Activated CD8-positive, alpha-beta memory T cell treated with anti-CD3 and anti-CD28 coated beads, Interleukin-2, amount 10 ng/mL, durations not matched to agents 7 days and 5 days (primary cell): ENCODE measurements at places on chromosomes 13 and 19.

DNA sequence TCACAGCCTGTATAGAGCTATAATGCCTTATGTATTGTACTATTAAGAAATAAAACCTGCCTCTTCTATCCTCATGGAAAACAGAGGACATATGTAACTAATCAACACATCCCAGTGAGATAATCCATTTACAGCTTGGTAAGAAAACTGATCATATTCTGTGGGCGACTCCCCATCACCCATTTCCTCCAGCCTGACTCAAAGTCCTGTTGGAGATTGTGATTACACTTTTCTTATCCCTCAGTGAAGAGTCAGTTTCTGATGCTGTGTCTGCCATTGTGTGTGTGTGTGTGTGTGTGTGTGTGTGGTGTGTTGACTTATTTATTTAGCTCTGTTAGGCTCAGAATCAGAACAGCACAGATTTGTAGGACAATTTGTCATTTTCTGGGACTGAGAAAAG is 212.8 kb downstream of the FGF9 start:
- DNase-seq: no peak

- no peak for DNase-seq
Measured at GRCh38 chr13:91572439-91572838, 174.0 kb downstream of the GPC5 start.

DNA sequence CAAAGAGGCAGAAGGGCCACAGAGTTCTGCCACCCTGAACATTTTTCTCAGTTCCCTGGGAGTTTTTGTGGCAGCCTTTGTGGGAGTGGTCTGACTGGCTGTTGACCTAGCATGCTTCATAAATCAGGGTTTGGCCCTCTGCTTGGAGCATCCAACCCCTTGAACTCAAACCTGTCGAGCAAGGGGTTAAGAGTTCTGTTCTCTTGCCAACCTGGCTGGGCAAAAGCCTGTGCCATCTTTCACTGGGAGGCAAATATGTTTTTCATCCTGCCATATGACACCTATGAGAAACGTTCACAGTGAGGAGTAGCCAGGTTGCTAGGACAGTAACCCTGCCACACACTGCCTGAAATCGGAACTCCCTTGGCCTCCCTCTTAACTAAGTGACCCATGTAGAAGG is 7.7 kb upstream of the TEX26 start:
- no peak for DNase-seq

DNA sequence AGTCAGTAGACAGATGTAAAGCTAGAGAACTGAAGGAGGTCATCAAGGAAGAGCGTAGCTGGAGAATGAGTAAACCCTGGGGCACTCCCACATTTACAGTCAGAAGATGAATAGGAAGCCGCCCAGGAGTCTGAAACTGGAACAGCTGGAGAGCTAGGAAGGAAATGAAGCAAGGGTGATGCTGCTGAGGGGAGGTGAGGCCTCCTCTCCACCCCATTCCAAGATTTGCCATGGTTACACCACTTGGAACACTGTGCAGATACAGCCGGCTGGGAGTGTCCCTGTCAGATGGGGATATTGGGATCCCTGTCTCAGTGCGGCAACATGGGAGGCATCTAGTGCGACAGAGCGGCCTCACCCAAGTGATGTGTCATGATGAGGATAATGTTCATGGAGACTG is 51.8 kb upstream of the GPI start:
- DNase-seq: no peak

- no peak for DNase-seq
Measured at GRCh38 chr13:52845334-52845761, 3.1 kb downstream of the PCDH8 start.

GRCh38 chr19:2260341-2260805 is 4.2 kb upstream of the JSRP1 start:
- DNase-seq: no peak

DNA sequence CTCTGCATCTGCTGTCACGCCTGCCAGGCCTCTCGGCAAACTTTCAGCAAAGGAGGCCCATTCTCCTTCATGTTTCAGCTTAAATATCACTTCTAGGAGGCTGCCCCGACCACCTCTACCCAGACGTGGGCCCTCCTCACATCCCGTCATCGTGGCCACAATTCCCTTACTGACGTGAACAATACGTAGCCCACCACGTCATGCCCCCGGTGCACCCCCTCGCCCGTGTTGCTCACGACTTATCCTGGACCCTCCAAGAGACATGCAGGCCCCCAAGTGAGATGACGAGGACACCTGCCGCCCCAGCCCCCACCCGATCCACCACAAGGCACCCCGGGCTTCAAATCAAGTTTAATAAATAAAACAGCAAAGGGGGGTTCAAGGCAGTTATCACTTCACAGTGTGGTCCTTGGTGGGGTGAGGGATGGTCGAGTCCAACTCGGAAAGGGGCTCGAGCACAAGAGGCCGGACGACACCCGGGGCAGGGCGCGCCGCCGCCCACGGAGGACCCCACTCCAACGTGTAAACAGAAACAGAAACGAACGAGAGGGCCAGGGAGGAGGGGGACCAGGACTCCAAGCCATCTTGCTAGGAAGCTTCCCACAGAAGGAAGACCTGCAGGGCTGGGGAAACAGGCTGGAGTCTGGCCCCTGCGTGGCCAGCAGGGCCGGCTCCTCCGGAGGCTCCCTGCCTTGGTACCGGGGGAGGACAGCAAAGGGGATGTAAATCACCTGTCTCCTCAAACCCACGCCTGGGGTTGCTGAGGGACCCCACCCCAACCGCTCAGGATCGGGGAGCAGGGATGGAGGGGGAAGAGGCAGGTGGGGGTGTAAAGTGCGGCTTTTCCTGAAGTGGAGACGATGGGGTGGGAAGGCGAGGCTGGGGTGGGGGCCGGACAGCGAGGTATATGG is 14.3 kb upstream of the PLPP2 start:
- no peak for DNase-seq

GRCh38 chr13:79522583-79522982 is 41.6 kb downstream of the NDFIP2 start:
- peak; percentile 85 for DNase-seq

- DNase-seq: no peak
Measured at GRCh38 chr13:33007950-33008349, 8.3 kb upstream of the KL start.

- no peak for DNase-seq
Measured at GRCh38 chr13:112747256-112747655, 57.4 kb downstream of the ATP11A start.

DNA sequence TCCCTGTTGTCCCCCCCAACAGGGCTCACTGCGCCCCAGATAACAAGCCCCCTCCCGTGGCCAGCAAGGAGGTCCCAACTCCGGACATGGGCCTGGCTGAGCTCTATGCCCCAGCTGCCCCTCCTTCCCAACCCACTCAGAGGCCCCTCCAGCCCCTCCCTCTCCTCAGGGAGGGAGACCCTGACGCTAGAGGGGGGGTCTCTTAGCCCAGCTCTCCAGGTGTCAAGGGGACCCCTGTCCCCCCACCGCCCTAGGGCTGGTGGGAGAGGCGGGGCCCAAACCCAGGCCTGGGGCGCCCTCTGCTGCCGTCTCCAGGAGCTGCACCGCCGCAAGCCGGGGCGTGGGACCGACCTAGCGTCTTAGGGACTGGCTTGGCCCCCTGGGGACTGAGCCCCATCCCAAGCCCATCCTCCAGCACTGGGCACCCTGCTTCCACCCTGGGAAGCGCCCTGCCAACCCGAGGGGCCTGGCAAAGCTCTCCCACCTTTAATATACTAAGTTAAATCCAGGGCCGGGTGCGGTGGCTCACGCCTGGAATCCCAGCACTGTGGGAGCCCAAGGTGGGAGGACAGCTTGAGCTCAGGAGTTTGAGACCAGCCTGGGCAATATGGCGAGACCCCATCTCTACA is 1.4 kb downstream of the GRIN3B start:
- DNase-seq: peak; percentile 74

DNA sequence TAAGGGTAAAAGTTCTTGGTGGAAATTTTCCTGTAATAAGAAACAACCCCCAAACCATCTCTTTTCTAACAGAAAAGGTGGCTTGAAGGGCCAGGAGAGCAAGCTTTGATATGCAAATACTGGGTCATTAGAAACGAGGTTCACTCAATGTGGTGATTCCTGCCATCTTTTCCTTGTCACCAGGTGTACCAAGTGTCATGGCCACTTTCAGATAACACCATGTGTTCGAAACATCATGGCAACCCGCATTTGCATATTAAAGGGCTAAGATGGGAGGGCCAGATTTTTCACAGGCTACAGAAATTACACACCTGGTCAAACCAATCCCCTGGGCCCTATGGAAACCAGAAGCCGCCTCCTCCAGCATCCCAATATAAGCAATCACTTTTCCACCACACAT is 15.3 kb downstream of the LGALS16 start:
- DNase-seq: no peak

DNA sequence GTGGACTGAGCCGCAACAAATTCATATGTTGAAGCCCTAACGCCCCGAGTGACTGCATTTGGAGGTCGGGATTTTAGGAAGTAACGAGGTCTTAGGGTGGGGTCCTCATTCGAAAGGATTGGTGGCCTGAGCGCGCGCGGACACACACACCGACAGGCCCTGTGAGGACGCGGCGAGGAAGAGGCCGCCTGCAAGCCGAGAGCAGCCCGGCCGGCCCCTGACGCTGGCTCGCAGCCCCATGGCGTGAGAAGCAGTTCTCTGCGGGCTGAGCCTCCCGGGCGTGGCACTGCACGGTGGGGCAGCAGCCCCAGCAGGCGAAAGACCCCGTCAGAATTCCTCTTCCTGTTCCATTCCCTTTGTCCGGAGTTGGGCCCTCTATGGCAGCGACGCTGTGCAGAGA is 131.2 kb downstream of the CRYL1 start:
- DNase-seq: no peak

- no peak for DNase-seq
Measured at GRCh38 chr13:41934994-41935393, 25.9 kb downstream of the VWA8 start.

DNA sequence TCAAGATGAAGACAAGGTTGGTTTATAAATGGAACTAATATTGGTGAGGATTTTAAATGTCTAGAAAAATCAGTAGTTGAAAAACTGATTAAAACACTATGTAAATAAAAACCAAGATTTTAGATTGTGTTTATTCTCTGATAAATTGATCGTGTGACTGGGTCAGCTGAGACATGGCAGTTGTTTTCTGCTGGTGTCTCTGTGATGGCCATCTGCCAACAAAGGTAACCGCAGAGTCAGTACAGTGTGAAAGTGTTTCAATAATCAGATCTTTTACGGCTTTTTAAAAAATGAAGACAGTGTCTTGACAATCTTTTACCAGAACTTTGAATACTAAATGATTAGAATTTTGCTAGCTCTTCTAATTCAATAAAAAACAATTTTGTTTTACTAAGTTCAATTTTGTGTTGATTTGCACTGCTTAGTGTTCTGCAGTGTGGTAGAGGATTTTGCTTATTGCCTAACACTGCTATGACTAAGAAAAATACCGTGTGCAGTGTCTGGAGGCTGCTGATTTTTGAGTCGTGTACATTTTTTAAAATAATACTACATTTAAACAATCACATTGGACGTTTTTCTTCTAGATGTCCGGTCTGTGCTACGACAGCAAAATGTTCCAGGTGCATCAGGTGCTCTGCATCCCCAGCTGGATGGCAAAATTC is 32.7 kb upstream of the GPR183 start:
- DNase-seq: peak; percentile 61

DNA sequence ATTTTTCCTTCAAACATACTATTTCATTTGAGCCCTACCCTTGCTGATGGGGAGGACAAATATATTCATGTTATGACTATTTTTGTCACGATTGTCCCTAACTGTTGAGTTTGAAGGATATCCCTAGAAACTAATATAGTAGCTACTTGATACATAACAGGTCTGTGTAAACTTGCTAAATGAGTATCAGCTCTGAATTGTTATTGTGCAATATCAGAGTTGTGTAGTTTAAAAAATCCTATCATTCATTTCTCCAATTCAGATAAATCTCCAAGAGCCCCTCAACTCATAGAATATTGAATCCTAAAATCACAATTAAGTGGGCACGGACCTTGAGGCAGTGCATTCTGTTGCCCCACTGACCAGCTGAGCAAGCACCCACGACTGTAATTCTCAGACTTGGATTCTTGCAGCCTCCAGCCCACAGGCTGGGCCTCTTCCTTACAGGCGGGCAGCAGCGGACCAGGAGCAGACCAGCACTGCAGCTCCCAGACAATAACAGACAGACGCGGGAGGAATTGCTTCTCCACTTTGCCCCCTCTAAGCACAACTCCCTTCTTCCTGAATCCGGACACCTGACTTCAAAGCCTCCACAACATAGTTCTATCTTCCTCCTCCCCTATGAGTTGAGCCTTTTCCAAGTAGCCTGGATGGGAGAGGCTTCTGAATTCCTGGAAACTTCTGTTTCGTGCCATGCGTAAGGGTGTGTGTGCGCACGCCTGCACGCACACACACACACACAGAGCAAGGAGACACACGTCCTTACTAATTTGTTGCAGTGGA is 337.6 kb upstream of the ARGLU1 start:
- no peak for DNase-seq

- DNase-seq: no peak
Measured at GRCh38 chr19:12638611-12639182, 27.8 kb downstream of the MAN2B1 start.

- no peak for DNase-seq
Measured at GRCh38 chr13:39603424-39603947, 493 bp upstream of the LHFPL6 start.

DNA sequence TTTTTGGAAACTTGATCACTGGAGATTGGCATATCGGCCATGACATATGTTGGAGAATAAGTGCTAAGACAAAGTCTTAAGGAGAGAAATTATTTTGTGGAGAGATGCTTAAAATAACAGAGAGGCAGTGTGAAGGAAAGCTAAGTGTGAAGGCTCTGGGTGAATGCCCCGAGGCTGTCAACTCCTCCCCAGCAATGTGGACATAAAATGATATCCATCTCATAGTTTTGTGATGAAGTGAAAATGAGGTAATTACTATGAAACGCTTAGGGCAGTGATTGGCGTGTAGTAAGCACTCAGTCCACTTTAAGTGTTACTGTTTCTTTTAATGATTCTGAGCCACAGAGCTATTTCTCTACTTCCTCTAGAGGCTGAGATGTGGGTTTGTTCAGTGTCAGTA is 195.8 kb upstream of the KLF12 start:
- no peak for DNase-seq

GRCh38 chr13:102978168-102978567 is 88.0 kb downstream of the SLC10A2 start:
- DNase-seq: no peak
